Naive thymus-derived CD4-positive, alpha-beta T cell (primary cell): ENCODE measurements at places on chromosomes 1 and 21. TPM values are rescaled to one million over a fixed set of nuclear protein-coding genes. Genes with fewer than 3 reads are reported as not detected.

GRCh38 chr1:199058281-199058680 is 419.4 kb downstream of the PTPRC start:
- DNase-seq: no peak
- no peaks in the 10 kb centered on the region for H3K27me3 ChIP-seq
- no peaks in the 10 kb centered on the region for H3K4me1 ChIP-seq
- no peak overlapping the region for H3K27ac ChIP-seq
- no peaks in the 10 kb centered on the region for H3K36me3 ChIP-seq

GRCh38 chr1:226350519-226350865 is 41.5 kb upstream of the LIN9 start:
- no peaks in the 10 kb centered on the region for H3K36me3 ChIP-seq
- H3K4me1 ChIP-seq: no peaks in the 10 kb centered on the region
- H3K27ac ChIP-seq: no peak overlapping the region
- H3K4me3 ChIP-seq: no peak overlapping the region
- no peak for DNase-seq
- no peaks in the 10 kb centered on the region for H3K27me3 ChIP-seq

GRCh38 chr1:172277275-172277674 is 143.2 kb upstream of the C1orf105 start:
- no peak for DNase-seq
- H3K4me1 ChIP-seq: no peaks in the 10 kb centered on the region
- no peak overlapping the region for H3K4me3 ChIP-seq
- H3K27me3 ChIP-seq: no peaks in the 10 kb centered on the region
- H3K36me3 ChIP-seq: no peaks in the 10 kb centered on the region

- H3K4me3 ChIP-seq: no peak overlapping the region
- DNase-seq: no peak
- peaks cover 4% of the 10 kb centered on the region for H3K36me3 ChIP-seq
- peaks cover 17% of the 10 kb centered on the region for H3K4me1 ChIP-seq
Observed at GRCh38 chr1:24411963-24412362, 1.6 kb downstream of the STPG1 start.

GRCh38 chr1:30379684-30380624 is 343.4 kb downstream of the MATN1 start:
- H3K27ac ChIP-seq: no peak overlapping the region
- H3K4me3 ChIP-seq: no peak overlapping the region

ZBTB8A gene
- not detected for total RNA-seq

DNA sequence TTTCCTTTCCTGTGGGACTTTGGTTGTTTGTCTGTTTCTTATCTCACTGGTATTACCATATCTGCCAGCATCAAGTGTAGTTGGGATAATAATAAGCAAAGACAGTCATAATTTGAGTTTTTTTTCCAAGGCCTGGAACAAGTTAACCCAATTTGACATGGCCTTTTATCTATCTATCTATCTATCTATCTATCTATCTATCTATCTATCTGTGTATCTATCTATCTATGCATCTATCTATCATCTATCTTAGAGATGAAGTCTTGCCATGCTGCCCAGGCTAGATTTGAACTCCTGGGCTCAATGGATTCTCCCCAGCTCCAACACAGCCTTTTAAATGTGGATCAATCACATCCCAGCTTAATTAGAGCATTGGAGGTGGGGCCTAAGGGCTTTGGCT is 174.1 kb upstream of the CSF3R start:
- no peaks in the 10 kb centered on the region for H3K27me3 ChIP-seq
- no peak for DNase-seq
- H3K27ac ChIP-seq: no peak overlapping the region
- no peak overlapping the region for H3K4me3 ChIP-seq
- H3K4me1 ChIP-seq: no peaks in the 10 kb centered on the region

DNA sequence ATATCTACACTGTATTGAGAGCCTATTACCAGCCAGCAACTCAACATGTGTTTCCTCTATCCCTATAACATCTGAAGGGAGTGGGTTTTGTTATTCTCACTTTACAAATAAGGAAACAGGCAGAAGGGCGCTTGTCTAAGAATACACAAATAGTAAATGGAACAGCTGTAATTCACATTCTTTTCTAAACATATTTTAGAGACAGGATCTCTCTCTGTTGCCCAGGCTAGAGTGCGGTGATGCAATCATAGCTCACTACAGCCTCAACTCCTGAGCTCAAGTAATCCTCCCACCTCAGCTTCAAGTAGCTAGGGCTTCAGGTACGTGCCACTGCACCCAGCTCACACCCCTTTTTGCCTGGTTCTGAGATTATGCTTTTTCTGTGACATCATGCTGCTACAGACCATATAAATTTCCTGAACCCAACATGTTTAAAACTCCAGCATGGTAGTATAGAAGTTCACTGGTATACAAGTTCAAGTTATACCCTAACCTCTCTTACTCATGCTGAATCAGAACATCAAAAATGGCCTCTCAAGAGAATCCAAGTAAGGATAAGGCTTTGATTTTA is 8.6 kb upstream of the TACSTD2 start:
- DNase-seq: no peak
- no peak overlapping the region for H3K4me3 ChIP-seq
- H3K27ac ChIP-seq: no peak overlapping the region
- H3K4me1 ChIP-seq: no peaks in the 10 kb centered on the region
- H3K27me3 ChIP-seq: no peaks in the 10 kb centered on the region
- no peaks in the 10 kb centered on the region for H3K36me3 ChIP-seq

PEX19 gene
- total RNA-seq: 63.5 TPM

CD5L gene
- not detected for total RNA-seq

DNA sequence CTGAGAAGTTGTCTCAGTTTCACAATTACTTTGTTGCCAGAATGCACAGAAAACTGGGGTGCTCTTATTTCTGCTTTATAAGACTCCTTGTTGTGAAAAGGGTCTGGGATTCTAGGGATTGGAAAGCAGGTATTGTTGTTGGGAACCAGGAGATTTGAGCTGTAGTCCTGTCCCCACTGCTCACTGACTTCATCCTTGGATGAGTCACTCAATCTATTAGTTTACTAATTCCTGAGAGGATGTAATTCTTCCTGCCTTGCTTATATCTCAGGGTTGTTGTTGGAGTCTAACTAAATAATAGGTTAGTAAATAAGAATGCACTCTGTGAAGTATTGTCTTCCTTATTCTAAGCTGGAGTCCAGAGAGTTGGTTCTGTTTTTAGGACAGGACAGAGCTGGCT is 172.5 kb upstream of the GALNT2 start:
- H3K36me3 ChIP-seq: no peaks in the 10 kb centered on the region
- no peak overlapping the region for H3K27ac ChIP-seq
- no peaks in the 10 kb centered on the region for H3K4me1 ChIP-seq
- no peak for DNase-seq
- H3K4me3 ChIP-seq: no peak overlapping the region

DNA sequence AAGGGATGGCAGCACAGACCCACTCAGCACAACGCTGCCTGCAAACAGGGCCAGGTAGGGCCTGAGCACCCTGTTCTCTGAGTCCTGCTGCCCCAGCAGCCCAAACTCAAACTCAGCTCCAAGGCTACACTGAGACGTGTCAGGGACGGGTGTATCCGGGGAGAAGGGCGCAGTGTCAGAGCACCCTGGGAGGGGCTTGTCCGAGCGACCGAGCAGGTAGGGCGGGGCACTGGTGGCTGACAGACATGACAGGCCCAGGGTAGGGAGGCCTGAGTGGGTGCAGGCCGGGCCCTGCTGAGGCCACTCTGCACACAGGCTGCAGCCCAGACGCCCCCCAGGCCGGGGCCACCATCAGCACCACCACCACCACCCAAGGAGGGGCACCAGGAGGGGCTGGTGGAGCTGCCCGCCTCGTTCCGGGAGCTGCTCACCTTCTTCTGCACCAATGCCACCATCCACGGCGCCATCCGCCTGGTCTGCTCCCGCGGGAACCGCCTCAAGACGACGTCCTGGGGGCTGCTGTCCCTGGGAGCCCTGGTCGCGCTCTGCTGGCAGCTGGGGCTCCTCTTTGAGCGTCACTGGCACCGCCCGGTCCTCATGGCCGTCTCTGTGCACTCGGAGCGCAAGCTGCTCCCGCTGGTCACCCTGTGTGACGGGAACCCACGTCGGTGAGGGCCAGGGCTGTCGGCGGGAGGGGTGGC is 5.5 kb downstream of the SCNN1D start:
- no peaks in the 10 kb centered on the region for H3K27me3 ChIP-seq
- no peak for DNase-seq
- no peak overlapping the region for H3K27ac ChIP-seq
- no peaks in the 10 kb centered on the region for H3K36me3 ChIP-seq

TRIM63 gene
- not detected for total RNA-seq

DNA sequence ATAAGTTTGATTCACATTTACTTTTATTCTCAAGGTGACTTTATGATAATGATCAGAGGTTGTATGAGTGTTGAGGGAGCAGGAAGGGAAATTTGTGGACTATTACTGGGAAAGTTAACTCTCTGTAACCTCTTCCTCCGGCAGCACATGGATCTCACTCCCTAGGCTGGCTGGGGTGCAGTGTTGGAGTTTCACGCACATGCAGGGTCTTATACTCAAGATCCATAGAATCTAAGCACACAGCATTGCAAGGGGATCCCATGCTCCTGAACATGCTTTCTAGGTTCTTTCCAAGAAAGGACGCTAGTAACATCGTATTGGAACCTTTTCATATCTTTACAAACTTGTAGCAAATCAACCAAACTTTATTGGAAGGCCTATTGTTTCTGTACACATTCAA is 757.6 kb upstream of the TPTE start:
- no peak for DNase-seq
- H3K4me1 ChIP-seq: no peaks in the 10 kb centered on the region
- no peak overlapping the region for H3K27ac ChIP-seq
- no peaks in the 10 kb centered on the region for H3K27me3 ChIP-seq
- H3K36me3 ChIP-seq: no peaks in the 10 kb centered on the region

- H3K4me1 ChIP-seq: no peaks in the 10 kb centered on the region
- no peak overlapping the region for H3K27ac ChIP-seq
- no peak for DNase-seq
- no peaks in the 10 kb centered on the region for H3K27me3 ChIP-seq
- no peaks in the 10 kb centered on the region for H3K36me3 ChIP-seq
Observed at GRCh38 chr1:4219826-4220225, 319.8 kb upstream of the C1orf174 start.

GRCh38 chr1:43582162-43582566 is 51.5 kb downstream of the PTPRF start:
- H3K4me1 ChIP-seq: no peaks in the 10 kb centered on the region
- no peak overlapping the region for H3K4me3 ChIP-seq
- H3K27ac ChIP-seq: no peak overlapping the region
- H3K36me3 ChIP-seq: no peaks in the 10 kb centered on the region

DNA sequence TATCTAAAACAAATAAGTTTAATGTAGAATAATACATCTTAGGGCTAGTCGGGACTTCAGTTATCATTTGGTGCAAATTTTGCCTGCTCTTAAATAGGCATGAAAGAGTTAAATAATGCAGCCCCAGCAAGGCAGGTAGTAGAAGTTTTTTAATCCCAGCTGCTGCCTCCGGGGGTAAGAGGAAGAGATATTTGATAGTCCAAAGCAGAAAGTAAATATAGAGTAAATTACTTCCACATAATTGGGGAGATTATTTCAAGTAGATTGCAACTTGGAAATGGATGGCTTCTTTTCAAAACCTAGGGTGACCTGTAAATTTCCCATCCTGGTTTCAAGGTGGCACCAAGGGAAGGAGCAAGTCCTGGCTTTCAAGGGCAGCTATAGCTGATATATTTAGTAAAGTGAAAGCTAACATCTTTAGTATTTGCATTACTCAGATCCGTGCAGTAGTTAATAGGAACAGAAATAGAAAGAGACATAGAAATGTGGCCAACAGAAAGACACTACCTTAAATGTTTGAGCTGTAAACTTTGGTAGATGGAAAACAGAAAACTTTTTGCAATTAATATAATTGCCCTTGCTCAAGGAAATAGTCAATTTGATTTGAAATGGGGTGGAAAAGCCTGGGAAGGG is 109.1 kb downstream of the LMO4 start:
- no peaks in the 10 kb centered on the region for H3K36me3 ChIP-seq
- no peak overlapping the region for H3K4me3 ChIP-seq
- H3K27ac ChIP-seq: no peak overlapping the region
- H3K4me1 ChIP-seq: no peaks in the 10 kb centered on the region
- no peak for DNase-seq
- no peaks in the 10 kb centered on the region for H3K27me3 ChIP-seq

GRCh38 chr1:37149296-37149695 is 115.0 kb upstream of the GRIK3 start:
- no peak overlapping the region for H3K4me3 ChIP-seq
- no peak overlapping the region for H3K27ac ChIP-seq
- H3K27me3 ChIP-seq: no peaks in the 10 kb centered on the region
- H3K4me1 ChIP-seq: no peaks in the 10 kb centered on the region
- no peaks in the 10 kb centered on the region for H3K36me3 ChIP-seq

CD247 gene
- total RNA-seq: 476 TPM

GRCh38 chr1:195894411-195894810 is 713.8 kb downstream of the KCNT2 start:
- H3K4me1 ChIP-seq: no peaks in the 10 kb centered on the region
- no peak for DNase-seq
- H3K4me3 ChIP-seq: no peak overlapping the region

ADCY10 gene
- 0.66 TPM for total RNA-seq

RAB7B gene
- 0.35 TPM for total RNA-seq

GRCh38 chr1:42593486-42594100 is 64.6 kb upstream of the PPIH start:
- no peaks in the 10 kb centered on the region for H3K4me1 ChIP-seq
- no peak overlapping the region for H3K27ac ChIP-seq
- DNase-seq: no peak
- H3K27me3 ChIP-seq: no peaks in the 10 kb centered on the region
- H3K4me3 ChIP-seq: no peak overlapping the region

- H3K4me1 ChIP-seq: no peaks in the 10 kb centered on the region
- no peak overlapping the region for H3K27ac ChIP-seq
- H3K36me3 ChIP-seq: no peaks in the 10 kb centered on the region
- no peak overlapping the region for H3K4me3 ChIP-seq
- H3K27me3 ChIP-seq: no peaks in the 10 kb centered on the region
Observed at GRCh38 chr1:89041119-89041641, 18.5 kb upstream of the GBP3 start.

HCRTR1 gene
- total RNA-seq: not detected

NBPF20 gene
- 6.0 TPM for total RNA-seq

GRCh38 chr1:37096523-37096922 is 62.2 kb upstream of the GRIK3 start:
- no peaks in the 10 kb centered on the region for H3K36me3 ChIP-seq
- H3K27ac ChIP-seq: no peak overlapping the region

DNA sequence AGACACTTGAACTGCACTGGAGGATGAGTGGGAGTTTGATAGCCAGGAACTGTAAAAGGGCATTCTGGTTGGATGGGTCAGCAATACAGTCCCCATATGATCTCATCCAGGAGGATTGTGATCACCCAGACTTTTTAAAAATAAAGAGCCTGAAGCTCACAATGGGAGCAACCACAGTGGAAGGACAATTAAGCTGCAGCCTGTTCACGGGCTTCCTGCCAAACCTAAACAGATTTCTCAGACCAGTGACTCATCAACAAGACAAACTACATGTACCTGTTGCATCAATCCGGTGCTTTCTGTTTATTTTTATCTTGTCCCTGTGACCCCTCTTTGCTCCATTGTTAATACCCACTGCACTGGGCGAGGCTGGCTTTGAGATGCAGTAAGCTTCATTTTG is 52.3 kb downstream of the PAPPA2 start:
- H3K4me1 ChIP-seq: no peaks in the 10 kb centered on the region
- H3K36me3 ChIP-seq: no peaks in the 10 kb centered on the region
- H3K27ac ChIP-seq: no peak overlapping the region
- DNase-seq: no peak
- no peak overlapping the region for H3K4me3 ChIP-seq
- no peaks in the 10 kb centered on the region for H3K27me3 ChIP-seq

RGS13 gene
- not detected for total RNA-seq
